ENCODE measurements at places on chromosomes 1 and 21.

DNA sequence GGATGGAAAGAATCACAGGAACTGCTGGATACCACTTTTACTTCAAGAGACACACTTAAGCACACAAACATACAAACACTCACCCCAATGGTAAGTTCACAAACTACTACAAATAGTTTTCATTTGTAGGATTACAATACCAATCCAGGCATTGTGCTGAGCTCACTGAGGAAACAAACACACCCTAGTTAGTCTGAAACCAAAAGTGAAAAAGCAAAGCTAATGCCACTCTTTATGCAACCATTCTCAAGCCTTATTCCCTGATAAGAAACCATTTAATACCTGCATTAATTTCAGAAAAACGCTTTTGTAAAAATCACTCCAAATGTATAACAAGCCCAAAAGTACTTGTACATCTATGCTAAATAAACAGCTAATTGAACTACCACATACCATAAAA, 38.3 kb downstream of the RNF115 start:
- DNase-seq: no peak

DNA sequence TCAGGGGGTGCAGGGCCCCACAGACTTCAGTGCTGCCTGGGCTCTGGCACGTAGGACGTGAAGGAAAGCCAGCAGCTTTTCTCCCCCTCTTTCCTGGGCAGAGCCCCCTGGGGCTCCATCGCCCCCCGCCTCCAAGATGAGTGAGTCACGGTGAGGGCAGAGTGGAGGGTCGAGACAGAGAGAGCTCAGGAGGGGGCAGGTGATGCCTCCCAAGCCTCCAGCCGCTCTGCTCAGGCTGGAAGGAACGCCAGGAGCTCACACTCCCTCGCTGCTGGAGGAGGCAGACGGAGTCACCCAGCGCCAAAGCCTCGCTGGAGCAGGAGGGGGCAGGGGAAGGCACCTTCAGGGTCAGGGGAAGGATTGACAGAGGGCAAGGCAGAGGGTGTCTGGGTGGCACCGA, 119.5 kb downstream of the CASZ1 start:
- no peak for DNase-seq

GRCh38 chr1:36168514-36168913, 12.6 kb downstream of the MAP7D1 start:
- no peak for DNase-seq

- peak; percentile 92 for DNase-seq
These were observed at the start of gene AGTRAP for GRCh38 chr1:11735854-11736745. AGTRAP (plus strand) TSS chr1:11736136; CDS start chr1:11736209, 73 bp downstream.

- DNase-seq: no peak
These were observed 116.6 kb upstream of the FOXD3 start for GRCh38 chr1:63205776-63206175.

- DNase-seq: peak; percentile 57
These were observed 201.9 kb downstream of the TOMM20 start for GRCh38 chr1:234926559-234927311.

DNA sequence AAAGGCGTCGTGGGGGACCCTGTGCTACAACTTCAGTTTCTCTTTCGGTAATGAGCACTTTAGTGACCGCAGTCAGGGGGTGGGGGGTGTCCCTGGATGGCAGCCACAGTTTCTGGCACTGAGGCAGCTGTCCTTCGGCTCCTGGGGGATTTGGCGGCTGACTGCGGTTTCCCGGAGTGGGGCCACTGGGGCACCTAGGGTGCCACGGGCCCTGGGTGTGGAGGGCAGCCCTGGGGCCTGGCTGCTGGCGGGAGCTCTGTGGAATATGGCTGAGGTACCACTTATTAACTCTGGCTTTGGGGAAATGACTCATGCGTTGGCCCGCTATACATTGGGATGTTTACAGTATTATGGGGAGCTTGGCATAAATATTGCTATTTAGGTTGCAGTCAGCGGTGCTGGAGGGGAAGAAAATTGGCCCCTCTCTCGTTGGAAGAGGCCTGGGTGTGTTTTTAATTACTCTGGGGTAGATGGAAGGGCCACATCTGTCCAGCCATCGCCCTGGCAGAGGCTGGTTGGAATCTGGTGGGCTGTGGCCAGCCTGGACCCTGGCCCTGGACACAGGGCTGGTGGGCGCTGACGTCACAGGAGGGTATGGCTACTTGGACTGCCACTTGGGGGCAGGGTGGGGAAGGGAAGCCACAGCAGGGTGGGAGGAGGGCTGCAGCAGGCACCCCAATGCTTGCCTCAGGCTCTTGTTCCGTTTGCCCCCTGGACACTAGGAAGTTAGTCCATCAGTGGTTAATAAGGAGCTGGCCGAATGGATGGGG, 2.0 kb downstream of the EPHB2 start:
- DNase-seq: peak; percentile 67

DNA sequence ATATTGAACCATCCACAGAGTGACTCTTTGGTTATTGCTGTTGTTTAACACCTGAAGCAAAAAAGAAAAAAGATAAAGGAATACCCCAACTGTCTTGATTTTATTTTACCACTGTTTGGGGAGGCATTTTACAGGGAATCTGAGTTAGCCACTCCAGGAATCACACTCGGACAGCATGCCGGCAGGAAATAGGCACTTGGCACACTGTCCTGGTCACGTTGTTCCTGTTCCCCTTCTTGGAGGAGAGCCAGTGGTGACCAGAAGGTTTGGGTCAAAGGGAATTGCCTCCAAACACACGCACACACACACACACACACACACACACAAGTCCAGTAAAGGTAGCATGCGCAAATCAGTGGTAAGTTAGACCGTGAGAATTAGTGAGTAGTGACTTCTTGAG, 13.8 kb downstream of the RGS4 start:
- no peak for DNase-seq

DNA sequence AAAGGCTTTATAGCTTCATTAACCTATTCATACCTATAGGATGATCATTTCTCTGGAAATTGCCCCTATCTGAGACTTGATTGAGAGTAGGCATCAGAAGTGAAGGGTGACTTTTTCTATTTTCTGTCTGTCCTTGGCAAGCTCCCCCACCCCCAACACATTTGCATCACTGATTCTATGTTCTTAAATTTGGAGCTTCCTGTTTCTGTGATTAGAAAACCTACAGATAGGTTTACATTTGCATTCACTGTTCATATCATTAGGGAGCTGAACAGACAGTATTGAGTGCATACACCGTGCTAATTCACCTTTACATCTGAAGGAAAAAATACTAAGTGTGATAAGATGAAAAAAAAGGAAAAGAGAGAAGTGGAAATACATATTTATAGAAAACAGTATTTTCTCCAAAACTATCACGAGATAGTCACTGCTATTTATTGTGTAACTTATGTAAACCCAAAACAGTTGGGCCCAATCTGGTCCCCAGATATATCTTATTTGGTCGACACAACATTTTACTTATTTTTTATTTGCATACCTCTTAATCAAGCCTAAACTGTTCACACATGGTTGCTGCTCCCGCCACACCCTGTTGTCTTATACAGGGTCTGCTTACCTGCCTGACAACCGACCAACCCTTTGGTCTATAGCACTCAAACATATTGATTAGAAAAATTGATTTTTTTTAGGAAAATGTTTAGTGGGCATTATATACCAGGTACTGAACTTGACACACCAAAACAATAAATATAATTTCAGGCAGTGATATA, 218.8 kb downstream of the NTNG1 start:
- DNase-seq: no peak

- DNase-seq: no peak
These were observed 41.1 kb downstream of the CACHD1 start for GRCh38 chr1:64511044-64511443.

DNA sequence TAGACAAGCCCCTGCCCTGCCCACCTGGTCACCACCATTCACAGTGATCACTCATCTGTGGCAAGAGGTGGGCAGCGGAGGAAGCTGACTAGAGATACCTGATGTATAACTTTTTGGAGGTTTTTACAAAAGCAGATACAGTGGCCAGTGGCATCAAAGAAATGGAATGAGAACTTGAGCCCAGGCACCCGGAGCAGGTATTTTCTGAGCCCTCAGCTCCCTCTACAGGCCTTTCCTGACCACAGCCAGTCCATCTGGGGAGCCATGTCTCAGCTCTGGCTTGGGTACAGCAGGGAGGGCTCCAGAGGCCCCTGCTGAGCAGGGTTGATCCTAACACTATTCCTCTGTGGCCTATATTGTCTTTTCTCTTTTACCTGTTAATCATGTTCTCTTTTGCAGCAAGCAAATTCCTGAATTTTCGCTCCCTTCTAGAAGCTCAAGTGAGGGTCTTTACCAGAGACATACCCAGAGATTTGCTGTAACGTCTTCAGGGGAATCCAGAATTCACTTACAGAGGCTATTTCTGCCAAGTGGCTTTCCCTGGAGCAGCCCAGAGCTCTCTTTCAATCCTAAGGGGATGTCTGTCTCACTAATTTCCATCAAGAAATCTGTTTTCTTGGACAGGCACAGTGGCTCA, 27.3 kb downstream of the GPR157 start:
- DNase-seq: no peak

DNA sequence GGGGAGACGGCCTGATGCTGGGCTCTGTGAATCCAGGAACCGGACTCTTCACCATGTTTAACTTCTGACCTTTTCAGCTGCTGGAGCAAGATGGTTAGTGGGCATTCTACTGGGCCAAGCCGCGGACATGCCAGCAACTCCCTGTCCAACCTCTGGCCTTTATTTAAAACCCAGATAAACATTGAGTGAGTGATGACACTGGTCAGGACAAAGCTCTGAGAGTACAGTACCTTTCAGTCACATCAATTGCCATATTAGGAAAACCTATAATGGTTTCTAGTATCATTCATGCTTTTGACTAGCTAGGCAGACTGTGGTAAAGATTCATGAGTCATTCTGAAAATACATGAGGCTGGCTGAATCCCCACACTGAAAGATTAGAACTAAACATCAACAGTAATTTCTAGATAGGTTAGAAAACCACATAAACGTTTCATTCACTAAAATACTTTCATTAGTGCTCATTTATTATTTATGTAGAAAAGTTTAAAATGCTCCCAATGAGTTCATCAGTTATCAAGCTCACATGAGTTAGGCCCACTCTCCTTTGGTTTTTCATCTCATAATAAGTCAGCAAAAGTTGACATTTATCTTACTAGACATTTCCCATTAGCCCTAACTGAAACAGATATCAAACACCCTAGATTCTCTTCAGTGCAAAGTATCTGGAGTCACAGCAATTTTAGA, 7.1 kb upstream of the ACTA1 start:
- no peak for DNase-seq

GRCh38 chr21:46284077-46284644, 1.2 kb downstream of the MCM3AP start:
- DNase-seq: no peak

GRCh38 chr1:171911506-171911905, 70.2 kb downstream of the DNM3 start:
- no peak for DNase-seq

- no peak for DNase-seq
These were observed 206.1 kb downstream of the BACH1 start for GRCh38 chr21:29504751-29505321.

- no peak for DNase-seq
These were observed 55.1 kb upstream of the ADARB1 start for GRCh38 chr21:45019076-45019886.

- no peak for DNase-seq
These were observed 15.5 kb upstream of the ZNF436 start for GRCh38 chr1:23385119-23385621.

GRCh38 chr1:180261524-180262155, 31.6 kb downstream of the LHX4 start:
- no peak for DNase-seq

- DNase-seq: no peak
These were observed 29.1 kb downstream of the SLC19A1 start for GRCh38 chr21:45513003-45513717.

- DNase-seq: no peak
These were observed 6.1 kb downstream of the AADACL4 start for GRCh38 chr1:12649971-12650421.

- DNase-seq: no peak
These were observed 12.6 kb upstream of the EDN2 start for GRCh38 chr1:41497056-41497440.

DNA sequence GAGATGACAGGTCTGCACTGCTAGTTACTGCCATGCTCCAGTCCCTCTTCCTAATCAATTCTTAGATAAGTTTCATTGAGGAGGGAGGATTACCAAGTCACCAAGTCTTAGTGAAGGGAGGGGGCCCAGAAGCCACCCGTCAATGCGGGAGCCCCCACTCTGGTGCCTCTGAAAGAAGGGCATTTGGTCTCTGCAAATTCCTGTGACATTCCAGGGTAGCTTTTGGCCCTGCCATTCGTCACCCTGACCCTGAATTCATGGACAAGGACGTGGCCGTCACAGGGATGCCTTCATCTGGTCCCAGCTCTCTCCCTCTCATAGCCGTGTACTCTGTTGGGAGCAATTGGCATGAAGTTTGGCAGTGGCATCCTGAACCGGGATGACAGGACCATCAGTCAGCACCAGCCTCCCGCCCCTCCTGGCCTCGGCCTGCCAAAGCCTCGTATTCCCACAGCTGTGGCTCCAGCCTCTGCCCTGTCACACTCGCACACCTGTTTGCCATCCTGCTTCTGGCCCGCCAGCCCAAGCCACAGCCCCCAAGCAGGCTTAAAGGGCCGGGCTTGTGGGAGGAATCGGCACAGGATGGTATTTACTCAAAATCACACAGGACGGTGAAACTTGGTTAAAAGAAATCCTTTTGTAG, 150.7 kb downstream of the CLIC6 start:
- DNase-seq: no peak

- DNase-seq: no peak
These were observed 108.2 kb downstream of the LTN1 start for GRCh38 chr21:28884481-28884880.

DNA sequence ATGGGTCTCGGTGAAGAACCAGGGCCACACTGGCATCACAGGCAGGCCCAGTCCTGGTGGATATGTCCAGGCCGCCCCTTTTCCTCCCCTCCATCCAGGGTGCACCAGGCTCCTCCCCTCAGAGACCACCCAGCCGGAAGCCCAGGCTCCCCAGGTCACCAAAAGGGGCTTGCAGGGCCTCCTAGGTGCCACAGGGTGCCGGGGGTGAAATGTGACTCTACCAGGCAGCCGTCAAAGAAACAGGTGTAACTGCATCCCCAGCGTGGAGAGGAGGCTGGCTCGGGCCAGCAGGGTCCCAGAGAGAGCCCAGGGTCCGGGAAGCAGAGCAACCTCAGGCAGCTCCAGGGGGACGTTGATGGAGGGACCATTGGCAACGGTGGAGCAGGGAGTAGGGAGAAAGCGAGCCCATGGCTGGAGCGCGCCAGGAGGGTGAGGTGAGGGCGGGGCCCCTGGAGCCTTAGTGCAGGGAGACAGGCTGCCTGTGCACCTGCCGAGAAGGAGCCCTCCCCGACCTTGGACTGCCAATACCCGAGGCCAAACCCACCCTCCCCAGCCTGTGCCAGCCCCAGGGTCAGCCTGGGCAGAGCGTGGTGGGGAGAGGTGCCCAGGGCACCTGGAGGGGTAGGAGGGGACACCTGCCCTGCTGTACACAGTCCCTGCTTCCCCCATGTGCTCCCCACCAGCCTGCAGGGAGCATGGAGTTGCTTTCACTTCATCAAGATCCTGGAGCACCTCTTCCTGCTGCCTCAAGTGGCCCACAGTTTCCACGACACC, 48.3 kb upstream of the POFUT2 start:
- DNase-seq: no peak

GRCh38 chr1:94722181-94722580, 98.0 kb upstream of the SLC44A3 start:
- DNase-seq: no peak

- DNase-seq: no peak
These were observed 19.3 kb upstream of the POFUT2 start for GRCh38 chr21:45306832-45307571.

- no peak for DNase-seq
These were observed 87.9 kb downstream of the AHCTF1 start for GRCh38 chr1:246843876-246844275.

All from activated CD4-positive, alpha-beta T cell treated with anti-CD3 and anti-CD28 coated beads, Interleukin-2, amount 50 U/mL, for 48 hours (primary cell).